ENCODE measurements at places on chromosomes 3 and 15.
A peak's percentile ranks its signal among the peaks of the same experiment; 100 is the strongest.

GRCh38 chr15:69820819-69821218 is 276.9 kb downstream of the TLE3 start:
- DNase-seq = no peak

DNA sequence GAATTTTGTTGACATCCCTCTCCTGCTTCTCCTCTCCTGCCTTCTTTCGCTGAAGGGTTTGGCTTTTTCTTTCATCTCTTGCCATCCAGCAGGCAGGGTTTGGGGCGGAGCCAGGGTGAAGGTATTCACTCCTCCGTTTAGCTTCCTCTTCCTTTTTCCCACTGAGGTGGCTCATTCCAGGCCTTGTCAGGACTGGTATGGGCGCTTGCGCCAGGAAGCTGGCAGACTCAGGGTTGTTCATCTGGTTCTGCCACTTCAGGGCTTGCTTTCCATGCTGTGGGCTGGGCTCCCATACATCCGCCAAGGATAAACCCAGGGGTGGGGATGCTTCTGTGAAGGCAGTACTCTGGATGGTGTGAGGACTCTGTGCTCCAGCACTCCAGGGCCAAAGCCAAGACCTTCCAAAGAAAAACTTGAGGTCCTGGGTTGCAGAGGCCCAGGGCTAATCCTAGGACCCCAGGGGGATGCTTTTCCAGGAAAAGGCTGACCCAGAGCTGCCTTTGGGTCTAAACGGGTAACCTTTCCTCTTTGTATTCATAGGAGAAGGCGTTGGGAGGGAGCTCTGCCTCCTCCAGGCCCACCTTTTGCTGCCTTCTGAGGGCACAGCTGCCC is 7.7 kb upstream of the AMOTL2 start:
- no peak for DNase-seq

GRCh38 chr15:56832125-56832524 is 86.3 kb upstream of the TCF12 start:
- no peak for DNase-seq

DNA sequence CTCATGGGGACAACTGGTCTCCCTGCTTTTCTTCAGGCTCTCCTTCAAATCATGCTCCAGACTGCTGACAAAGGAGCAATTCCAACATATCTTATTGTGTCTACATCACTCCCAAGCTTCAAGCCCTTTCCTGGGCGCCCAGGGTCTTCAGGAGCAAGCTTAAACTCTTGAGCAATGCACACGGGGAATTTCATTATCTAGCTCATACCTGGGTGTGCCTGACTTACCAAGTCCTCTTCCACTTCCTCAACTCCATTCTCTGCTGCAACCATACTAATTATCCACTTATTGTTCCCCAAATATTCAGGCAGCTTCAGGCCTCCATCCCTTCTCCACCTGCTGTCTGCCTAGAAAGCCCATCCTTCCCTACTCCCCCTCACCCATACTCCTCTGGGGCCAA is 50.6 kb downstream of the B3GNT5 start:
- no peak for DNase-seq

GRCh38 chr15:96089405-96090058 is 241.0 kb upstream of the NR2F2 start:
- no peak for DNase-seq

GRCh38 chr3:57818772-57819171 is 62.7 kb downstream of the SLMAP start:
- no peak for DNase-seq

- DNase-seq = no peak
These were observed 276.6 kb upstream of the ZPLD1 start for GRCh38 chr3:102158080-102158740.

- DNase-seq = no peak
These were observed 3.5 kb downstream of the VIPR1 start for GRCh38 chr3:42505849-42506410.

GRCh38 chr15:72685301-72685924 is 569 bp downstream of the HIGD2B start:
- peak; percentile 7 for DNase-seq

DNA sequence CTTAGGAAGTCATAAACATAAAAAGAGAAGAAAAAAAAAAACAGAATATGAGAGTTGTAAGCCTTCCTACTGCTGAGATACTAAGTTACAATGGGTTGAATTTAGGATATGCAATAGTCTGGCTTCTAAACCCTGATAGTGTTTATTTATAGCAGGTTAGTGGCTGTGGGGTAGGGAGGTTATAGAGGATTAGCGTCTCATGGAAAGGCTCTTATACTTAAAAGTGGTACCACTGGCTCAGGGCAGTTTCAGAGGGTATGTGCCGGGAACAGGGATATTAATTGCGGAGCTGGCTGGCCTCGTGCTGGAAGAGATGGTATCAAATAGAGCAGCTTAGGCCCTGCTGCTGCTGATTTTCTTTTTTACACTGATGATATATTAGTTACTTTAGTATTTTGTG is 60.8 kb downstream of the PFN2 start:
- DNase-seq = no peak

DNA sequence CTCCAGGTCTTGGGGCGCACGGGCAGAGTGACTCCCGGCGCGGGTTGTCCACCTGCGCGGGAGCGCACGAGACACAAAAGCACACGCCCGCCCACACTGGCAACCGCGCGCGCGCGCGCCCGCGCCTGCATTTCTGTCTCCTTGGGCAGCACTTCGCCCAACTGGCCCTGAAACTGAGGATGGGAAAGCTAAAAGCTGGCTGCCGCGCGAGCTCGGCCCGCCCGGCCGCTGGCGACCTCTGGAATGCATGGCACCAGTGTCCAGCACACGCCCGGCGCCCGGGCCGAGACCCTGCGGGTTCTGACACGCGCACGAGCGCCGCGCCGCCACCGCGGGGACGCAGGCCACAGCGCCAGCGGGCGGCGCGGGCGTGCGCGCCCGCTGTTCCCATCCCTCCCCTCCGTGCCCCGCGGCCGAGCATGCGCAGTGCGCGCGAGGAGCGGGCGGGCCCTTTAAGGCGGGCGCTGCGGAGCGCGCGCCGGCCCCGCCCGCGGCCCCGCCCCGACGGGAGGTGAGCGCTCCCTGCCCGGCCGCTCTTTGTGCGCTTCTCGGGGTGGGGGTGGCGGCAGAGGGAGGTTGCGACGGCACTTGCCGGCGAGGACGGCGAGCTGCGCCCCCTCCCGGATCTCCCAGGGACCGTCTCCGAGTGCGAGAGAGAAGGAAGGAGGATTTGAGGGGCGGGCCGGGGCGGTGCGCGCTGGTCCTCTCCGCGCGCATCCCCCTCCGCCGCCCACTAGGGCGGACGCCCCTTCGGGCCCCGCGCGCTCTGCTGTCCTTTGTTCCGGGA is 1.0 kb upstream of the MEX3B start:
- peak; percentile 91 for DNase-seq

DNA sequence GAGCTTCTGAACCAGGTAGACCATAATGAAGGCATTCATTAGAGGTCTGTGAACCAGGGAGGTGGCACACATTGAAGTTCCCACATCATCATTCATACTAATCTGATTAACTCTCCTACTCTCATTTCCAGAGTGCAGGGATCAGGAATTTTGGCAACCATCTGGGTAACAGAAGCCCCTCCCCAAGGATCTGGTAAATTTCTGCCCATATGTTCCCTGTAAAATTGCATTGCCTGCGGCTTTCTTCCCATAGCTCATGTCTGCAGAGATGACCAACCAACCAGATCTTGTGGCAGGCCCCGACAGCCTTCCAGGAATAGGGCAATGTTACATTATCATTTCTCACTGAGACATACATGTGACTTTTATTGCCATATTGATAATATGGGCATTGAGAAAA is 111.4 kb upstream of the CHL1 start:
- no peak for DNase-seq

DNA sequence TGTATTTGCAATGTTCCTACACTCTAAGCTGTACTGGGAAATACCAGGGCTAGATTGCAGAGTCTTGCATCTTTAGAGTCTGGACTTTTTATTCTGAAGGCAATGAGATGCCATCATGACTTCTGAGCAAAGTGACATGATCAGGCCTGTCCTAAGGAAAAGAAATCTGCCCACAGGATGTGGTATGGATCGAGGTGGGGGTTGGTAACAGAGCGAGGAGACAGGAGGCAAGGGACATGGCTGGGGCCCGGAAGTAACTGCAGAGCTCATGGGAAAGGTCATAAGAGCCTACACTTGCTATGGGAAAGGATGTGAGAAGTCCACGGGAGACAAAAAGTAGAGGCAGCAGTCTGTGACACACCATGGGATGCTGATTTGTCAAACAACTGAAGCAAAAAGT is 121.5 kb downstream of the OXNAD1 start:
- no peak for DNase-seq

DNA sequence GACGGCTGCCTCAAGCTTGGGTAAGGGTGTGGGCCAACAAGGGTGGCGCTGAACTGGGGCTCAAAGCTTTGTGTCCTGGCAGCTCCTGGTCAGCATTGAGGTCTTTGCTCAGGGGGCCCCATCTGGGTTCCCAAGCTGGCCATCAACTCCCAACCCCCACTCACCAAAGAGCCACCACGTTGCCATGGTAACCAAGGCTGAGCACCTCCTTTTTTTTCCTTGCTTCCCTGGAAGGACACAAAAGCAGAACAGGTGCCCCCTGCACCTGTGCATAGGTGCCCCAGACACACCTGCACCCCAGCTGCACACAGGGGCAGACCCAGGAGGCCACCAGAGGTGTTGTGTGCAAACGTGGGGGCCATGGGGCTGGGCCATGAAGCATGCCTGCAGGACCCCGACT is 16.5 kb downstream of the UROC1 start:
- DNase-seq = no peak

DNA sequence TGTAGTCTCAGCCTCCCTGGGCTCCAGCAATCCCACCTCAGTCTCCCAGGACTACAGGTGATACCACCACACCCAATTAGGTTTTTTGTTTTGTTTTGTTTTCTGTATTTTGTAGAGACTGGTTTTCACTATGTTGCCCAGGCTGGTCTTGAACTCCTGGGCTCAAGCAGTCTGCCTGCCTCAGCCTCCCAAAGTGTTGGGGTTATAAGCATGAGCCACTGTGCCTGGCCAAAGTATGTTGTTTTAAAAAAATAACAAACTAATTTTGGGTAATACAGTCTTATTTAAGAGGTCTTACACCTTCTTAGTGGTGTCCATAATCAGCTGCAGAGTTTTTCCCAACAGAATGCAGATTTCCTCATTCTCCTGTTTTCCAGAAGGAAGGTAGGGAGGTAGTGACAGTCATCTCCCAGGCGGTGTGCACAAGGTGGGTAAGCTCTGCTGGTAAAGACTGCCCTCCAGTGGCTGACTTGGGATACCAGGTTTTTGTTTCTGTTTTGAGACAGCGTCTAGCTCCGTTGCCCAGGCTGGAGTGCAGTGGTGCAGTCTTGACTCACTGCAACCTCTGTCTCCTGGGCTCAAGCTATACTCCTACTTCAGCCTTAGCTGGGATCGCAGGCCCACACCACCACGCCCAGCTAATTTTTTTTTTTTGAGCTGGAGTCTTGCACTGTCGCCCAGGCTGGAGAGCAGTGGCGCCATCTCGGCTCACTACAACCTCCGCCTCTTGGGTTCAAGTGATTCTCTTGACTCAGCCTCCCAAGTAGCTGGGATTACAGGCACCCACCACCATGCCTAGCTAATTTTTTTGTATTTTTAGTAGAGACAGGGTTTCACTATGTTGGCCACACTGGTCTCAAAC is 58.4 kb downstream of the MAP6D1 start:
- DNase-seq = peak; percentile 77

GRCh38 chr3:21877214-21877754 is 126.3 kb upstream of the ZNF385D start:
- no peak for DNase-seq

Measured in stimulated activated CD4-positive, alpha-beta T cell treated with anti-CD3 and anti-CD28 coated beads, Interleukin-15, amount 100 ng/mL, for 24 hours (primary cell).